ENCODE measurements at places on chromosomes 7 and 10. TPM values are rescaled to one million over a fixed set of nuclear protein-coding genes. Genes with fewer than 3 reads are reported as not detected.

Gene CYP3A7
- total RNA-seq: not detected

Gene OR6B1
- not detected for total RNA-seq

Gene DGKI
- not detected for total RNA-seq

Gene TEX47
- total RNA-seq: not detected

Gene MUC3A
- not detected for total RNA-seq

Gene PRKAR2B
- 8.0 TPM for total RNA-seq

Gene CBX3
- 115 TPM for total RNA-seq

Gene NPFFR1
- not detected for total RNA-seq

Gene LOXL4
- not detected for total RNA-seq

Gene SEC24C
- total RNA-seq: 78.2 TPM

Gene KIF20B
- total RNA-seq: 42.8 TPM

Gene ARHGAP22
- 0.42 TPM for total RNA-seq

Gene LBX1
- not detected for total RNA-seq

Gene CDH23
- total RNA-seq: 5.6 TPM

Gene PDE6C
- not detected for total RNA-seq

Gene ACTL6B
- not detected for total RNA-seq

Gene MEOX2
- not detected for total RNA-seq

Gene PTN
- total RNA-seq: not detected

Gene SORCS1
- not detected for total RNA-seq
